ENCODE measurements at places on chromosomes 7 and 10.

DNA sequence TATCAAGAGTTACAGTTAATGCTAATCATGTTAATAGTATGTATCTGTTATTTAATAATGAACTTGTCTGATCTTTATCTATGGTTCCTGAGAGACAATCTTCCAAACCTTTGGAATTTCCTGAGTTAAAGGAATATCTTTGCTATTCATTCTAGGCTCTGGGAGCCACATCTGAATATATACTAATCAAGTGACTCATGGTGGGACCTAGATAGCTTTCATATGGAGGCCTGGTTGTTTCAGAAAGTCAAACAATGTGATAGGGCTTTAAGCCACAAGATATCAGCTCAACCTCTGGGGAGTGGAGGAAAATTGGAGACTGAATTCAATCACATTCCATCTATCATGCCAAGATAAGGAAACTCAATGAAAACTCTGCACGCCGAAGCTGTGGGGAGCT, 746.4 kb downstream of the TNS3 start:
- DNase-seq, result no peak

DNA sequence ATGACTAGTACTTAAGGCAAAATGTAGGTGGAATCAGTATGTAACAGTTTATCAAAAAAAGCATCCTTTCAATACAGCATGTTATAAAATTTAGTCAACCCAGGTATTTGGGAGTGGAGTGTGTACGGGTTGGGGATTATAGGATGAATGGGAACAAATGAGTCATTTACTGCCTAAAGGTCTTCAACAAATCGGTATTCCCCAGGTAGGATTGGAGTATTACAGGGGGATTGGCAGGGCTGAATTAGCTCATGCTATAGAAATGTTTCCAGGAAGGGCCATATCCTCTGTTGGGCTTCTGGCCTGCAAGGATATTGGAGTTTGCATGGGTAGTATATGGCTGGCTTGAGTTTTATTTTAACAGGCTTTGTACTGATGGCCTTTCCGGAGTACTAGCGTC, 723.7 kb downstream of the SORCS1 start:
- DNase-seq, result no peak

GRCh38 chr10:127921075-127921752, 14.3 kb downstream of the PTPRE start:
- DNase-seq, result no peak

- no peak for DNase-seq
Measured at GRCh38 chr10:87860156-87860795, 3.1 kb downstream of the KLLN start.

- DNase-seq, result no peak
Measured at GRCh38 chr10:74947781-74948401, 121.5 kb downstream of the KAT6B start.

DNA sequence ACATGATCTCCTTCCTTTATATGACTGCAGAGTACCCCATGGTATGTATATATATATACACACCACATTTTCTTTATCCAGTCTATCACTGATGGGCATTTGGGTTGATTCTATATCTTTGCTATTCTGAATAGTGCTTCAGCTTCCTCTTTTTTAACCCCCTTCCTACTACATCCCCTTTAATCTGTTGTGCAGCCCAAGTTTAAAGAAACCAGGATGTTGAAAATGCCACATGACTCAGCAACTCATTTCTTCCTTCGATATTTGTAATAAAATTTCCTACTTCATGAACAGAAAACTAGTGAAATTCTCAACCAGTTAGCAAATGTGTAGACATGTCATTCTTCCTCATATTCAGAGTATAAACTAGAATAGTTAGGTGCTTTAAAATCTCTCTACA, 1245.7 kb upstream of the SORCS1 start:
- no peak for DNase-seq

GRCh38 chr7:102252366-102252982, 34.2 kb upstream of the SH2B2 start:
- no peak for DNase-seq

DNA sequence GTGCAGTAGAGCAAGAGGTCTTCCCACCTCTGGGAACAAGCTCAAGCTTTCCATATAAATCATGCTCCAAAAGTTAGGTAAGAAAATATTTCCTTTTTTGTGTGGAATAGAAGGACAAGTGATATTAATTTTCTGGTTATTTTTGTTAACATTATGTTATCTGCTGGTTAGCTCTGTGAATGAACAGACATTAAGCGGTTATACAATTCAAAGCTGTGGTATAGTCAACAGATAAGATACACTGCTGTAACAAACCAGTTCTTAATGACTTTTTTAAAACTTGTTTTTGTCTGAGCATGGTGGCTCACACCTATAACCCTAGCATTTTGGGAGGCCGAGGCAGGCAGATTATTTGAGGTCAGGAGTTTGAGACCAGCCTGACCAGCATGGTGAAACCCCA, 43.0 kb upstream of the PRKAR2B start:
- no peak for DNase-seq

- DNase-seq, result peak; percentile 89
Measured at GRCh38 chr7:322111-322671, 32.2 kb downstream of the FOXL3 start.

GRCh38 chr7:12584930-12585329, 14.4 kb downstream of the SCIN start:
- no peak for DNase-seq

- no peak for DNase-seq
Measured at GRCh38 chr7:100200693-100201092, 19.1 kb upstream of the PVRIG start.

GRCh38 chr7:39248041-39248691, 270.5 kb downstream of the POU6F2 start:
- no peak for DNase-seq

- no peak for DNase-seq
Measured at GRCh38 chr10:115278294-115278693, 185.1 kb downstream of the ATRNL1 start.

- no peak for DNase-seq
Measured at GRCh38 chr7:69598487-69599285, 411 bp downstream of the AUTS2 start.

- DNase-seq, result no peak
Measured at GRCh38 chr10:44951576-44952226, 7.9 kb upstream of the RASSF4 start.

- DNase-seq, result no peak
Measured at GRCh38 chr7:135246191-135246825, 12.7 kb downstream of the STRA8 start.

GRCh38 chr7:134696261-134696660, 49.6 kb downstream of the BPGM start:
- no peak for DNase-seq

DNA sequence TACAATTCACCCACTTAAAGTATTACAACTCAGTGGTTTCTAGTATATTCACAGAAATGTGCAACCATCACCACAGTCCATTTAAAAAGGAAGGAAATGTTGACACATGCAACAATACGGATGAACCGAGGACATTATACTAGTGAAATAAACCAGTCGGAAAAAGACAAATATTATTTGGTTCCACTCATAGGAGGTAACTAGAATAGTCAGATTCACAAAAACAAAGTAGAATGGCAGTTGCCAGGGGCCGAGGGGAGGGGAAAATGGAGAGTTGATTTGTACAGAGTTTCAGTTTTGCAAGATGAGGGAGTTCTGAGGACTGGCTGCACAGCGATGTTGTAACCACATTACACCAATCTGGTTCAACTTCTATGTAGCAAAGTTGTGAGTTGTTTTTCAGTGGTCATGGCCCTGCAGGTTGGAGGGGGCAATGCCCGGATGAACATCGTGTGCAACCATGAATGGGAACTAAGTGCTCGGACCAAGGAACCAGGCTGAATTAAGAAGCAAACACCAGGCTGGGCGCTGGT, 17.6 kb upstream of the TNPO3 start:
- DNase-seq, result no peak

- no peak for DNase-seq
Measured at GRCh38 chr10:132232023-132232951, 45.5 kb downstream of the DPYSL4 start.

DNA sequence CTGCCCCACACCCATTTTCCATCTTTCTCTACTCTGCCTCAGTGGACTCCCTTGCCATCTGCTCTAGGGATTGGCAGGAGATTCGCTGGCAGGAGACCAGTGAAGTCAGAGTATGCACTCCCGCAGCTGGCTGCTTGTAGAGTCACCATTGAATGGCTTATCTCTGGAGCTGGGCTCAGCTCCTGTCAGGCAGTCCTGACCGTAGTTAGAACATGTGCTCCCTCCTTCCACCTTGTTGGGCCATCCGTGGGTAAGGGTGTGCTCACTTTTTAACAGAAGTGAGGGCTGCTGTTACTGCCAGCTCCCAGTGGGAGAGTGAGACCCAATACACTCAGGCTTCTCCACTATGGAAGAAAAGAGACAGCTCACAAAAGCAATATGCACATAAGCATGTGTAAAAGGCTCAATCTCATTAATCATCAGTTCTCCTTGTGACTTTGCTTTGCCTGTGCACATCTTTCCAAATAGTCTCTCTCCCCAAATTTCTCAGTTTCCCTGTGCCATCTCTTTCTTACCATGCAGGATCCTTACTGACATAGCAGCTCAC, 773.3 kb downstream of the GRID1 start:
- no peak for DNase-seq

DNA sequence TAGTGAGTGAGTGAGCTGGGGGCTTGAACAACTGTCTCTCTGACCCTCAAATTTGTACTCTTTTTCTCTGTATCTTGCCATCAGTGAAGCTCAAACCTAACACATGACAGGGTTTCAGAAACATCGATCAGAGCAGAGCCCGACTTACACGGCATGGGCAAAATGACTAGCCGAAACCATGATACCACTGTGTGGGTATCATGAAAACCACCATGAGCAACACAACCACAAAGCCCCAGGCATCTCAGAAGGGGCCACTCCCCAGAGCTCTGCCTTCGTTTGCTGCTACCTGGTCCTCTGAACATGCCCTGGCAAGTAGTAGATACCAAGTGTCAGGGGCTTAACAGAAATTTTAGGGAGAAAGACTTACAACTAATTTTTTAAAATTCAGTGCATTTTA, 308.5 kb downstream of the WDR11 start:
- DNase-seq, result no peak

- DNase-seq, result no peak
Measured at GRCh38 chr10:89047397-89047796, 56.8 kb downstream of the FAS start.

DNA sequence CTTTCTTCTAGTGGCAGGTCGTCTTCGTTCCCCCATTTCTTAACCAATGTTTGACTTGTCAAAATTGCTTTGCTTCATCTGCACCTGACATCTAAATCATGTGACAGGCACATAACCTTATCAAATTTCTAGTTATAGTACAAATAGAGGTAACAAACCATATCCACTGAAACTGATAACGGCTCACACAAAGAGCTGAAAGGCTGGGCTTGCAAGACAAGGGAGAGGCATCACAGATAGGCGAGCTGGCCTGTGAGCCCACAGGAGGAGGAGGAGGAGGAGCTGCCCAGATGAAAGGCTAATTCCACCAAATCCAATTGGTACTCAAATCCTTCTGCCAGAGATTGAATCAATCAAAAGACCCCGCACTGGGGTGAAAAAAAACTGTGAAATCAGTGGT, 80.2 kb upstream of the NEBL start:
- DNase-seq, result no peak

Data from stimulated activated CD4-positive, alpha-beta T cell treated with anti-CD3 and anti-CD28 coated beads, Interleukin-15, amount 100 ng/mL, for 1 hour (primary cell).